Thoracic aorta (tissue), 2 donors: ENCODE measurements at places on chromosomes 3 and 15. TPM values are rescaled to one million over a fixed set of nuclear protein-coding genes. Genes with fewer than 3 reads are reported as not detected.

GRCh38 chr15:39167164-39168058, 413.5 kb upstream of the THBS1 start:
- no peak for DNase-seq

GRCh38 chr3:53593611-53594010, 99.2 kb downstream of the CACNA1D start:
- no peak for DNase-seq

- DNase-seq, result no peak
Measured at GRCh38 chr15:91572110-91572509, 281.4 kb upstream of the SLCO3A1 start.

GRCh38 chr3:11077466-11077865, 76.8 kb upstream of the HRH1 start:
- no peak for DNase-seq

GRCh38 chr3:48125013-48125705, 63.1 kb downstream of the CDC25A start:
- DNase-seq, result no peak

- no peak for DNase-seq
Measured at GRCh38 chr3:142218703-142219102, 6.7 kb downstream of the GK5 start.

GRCh38 chr3:65151666-65152065, 463.9 kb upstream of the ADAMTS9 start:
- no peak for DNase-seq

DNA sequence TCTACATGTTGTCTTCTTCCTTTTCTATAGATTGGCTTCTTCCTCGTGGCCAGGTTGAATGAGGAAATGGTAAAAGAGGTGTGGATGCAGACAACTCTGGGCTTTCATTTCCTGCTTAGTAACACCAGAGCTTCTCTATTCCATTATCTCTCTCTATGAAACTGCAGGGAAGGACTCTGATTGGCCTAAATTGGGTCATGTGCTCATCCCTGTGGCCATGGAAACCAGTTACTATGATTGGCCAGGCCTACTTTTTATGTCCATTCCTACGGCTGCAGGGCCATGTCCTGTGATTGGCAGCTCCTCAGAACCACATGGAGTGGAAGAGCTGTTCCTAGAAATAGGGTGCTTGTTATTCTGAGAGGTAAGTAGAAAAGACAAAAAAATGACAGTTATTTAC, 486.9 kb upstream of the ADAMTS9 start:
- no peak for DNase-seq

GRCh38 chr15:76135516-76135915, 75.7 kb downstream of the TMEM266 start:
- DNase-seq, result no peak

DNA sequence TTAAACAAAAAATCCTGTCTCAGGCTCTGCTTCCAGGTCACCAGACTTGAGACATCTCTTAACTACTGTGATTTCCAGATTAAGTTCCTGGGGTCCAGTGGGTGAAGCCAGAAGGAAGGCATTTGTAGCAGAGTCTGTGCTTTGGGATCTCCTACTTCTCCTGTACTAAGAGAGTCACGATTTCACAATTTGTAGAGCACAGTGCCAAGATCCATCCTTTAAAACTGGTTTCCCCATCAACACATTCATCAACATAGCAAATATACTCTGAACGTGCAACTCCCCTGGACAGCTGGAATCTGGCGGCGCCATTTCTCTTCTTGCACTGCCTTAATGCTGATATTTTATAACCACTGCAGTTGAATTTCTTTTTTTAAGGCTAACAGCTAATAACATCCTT, 33.2 kb downstream of the CDCP1 start:
- no peak for DNase-seq

DNA sequence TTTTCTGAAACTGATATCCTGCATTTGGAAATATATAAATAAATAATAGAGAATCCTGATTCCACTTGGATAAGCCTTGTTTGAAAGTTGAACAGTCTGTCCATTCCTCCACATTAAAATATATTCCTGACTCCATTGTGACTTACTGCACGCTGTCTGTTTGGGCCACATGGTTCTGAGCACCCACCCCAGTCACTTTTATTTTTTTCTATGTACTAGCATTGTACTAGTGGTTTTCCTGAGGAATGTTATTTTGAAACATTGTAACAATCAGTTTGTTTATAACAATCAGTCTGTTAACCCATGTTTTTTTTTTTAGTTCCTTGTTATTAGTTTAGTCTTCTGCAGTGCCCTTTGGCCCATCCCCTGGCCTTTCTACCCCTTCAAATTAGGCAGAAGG, 87.4 kb upstream of the CCNL1 start:
- no peak for DNase-seq

Gene PLA2G4E
- total RNA-seq, result not detected

Gene ATG3
- total RNA-seq, result 37.5 TPM

Gene MTHFS
- 6.2 TPM for total RNA-seq

Gene RHCG
- total RNA-seq, result not detected

Gene TRIM59
- 4.1 TPM for total RNA-seq

Gene CHCHD4
- total RNA-seq, result 7.5 TPM

Gene DUOXA1
- total RNA-seq, result not detected

Gene ERC2
- total RNA-seq, result not detected

Gene MKRN3
- 6.8 TPM for total RNA-seq
